ENCODE measurements at places on chromosomes 3 and 15. TPM values are rescaled to one million over a fixed set of nuclear protein-coding genes. Genes with fewer than 3 reads are reported as not detected.

Gene CCR3
- not detected for total RNA-seq

Gene FAH
- total RNA-seq, result 5.3 TPM

Gene ELP6
- 26.7 TPM for total RNA-seq

Gene SLC2A2
- total RNA-seq, result not detected

Gene BTLA
- total RNA-seq, result 0.05 TPM

Gene TGM4
- total RNA-seq, result 0.14 TPM

Gene SNX33
- 19.1 TPM for total RNA-seq

Gene GPR27
- not detected for total RNA-seq

Gene PLAAT1
- total RNA-seq, result 0.47 TPM

Gene NRROS
- 13.4 TPM for total RNA-seq

Gene GOLGA8T
- not detected for total RNA-seq

Gene IMPG2
- 0.85 TPM for total RNA-seq

Gene VGLL3
- 0.33 TPM for total RNA-seq

Gene CPEB1
- not detected for total RNA-seq

Gene OR5K2
- not detected for total RNA-seq

Gene PRR20G
- total RNA-seq, result not detected

Gene CACNA2D2
- not detected for total RNA-seq

Data from dermis blood vessel endothelial cell (primary cell).